Left hindlimb (tissue), 1 donor: ENCODE measurements at places on chromosomes 2 and 18.

DNA sequence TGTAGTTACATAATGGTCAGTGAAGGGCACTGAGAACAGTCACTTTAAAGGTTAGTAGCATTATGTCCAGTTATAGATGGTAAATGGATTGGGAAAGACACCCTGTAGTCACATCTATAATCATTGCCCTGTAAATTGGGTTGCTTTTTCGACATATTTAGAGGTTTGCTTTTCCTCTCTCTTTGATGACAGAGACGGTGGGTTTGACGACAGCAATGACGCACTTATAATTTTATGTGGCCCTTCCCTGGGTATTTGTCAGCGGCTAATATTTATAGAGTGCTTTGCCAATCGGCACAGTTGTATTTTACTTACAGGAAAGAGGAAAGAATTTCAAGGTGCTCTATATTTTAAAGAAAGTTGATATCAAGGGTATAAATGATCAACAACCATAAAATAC, 2.8 kb downstream of the CPS1 start:
- no peak for DNase-seq

- no peak for DNase-seq
Observed at GRCh38 chr2:30445266-30445821, 1.7 kb upstream of the LCLAT1 start.

DNA sequence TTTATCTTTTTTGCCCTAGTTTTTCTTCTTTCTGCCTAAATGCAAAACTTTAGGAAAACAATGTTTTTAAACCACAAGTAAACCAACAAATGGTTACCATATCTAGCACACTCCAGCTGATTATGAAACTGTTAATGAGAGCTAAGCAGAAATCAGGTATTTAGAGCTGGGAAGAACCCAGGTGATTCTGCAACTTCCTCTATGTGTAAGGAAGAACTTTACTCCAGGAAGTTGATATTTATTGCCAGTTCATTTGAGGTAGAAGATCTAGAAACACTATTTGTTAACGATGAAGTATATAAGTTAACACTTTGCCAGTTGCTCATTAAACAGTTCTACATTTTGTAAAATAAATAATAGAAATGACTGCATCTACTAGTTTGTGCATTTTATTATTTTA, 409.7 kb downstream of the XIRP2 start:
- no peak for DNase-seq

DNA sequence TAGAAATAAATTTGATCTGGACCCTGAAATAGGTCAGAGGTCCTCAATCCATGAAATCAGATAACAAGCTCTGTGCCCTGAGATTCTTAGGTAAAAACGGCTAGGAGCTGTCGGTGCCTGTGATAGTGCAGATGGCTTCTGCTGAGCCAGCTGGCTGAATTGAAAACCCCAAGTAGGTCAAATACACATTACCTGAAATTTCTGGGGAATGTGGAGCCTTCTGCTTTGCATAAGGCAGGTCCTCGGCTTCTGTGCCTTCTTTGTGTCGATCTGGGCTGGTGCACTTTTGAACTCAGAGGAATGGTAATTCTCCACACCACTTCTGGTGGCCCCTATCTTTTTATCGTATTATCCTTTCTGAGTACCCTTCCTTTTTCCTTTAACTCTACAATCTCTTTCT, 66.6 kb downstream of the CNTNAP5 start:
- DNase-seq: no peak

GRCh38 chr18:45863469-45863868, 38.0 kb downstream of the SIGLEC15 start:
- no peak for DNase-seq

DNA sequence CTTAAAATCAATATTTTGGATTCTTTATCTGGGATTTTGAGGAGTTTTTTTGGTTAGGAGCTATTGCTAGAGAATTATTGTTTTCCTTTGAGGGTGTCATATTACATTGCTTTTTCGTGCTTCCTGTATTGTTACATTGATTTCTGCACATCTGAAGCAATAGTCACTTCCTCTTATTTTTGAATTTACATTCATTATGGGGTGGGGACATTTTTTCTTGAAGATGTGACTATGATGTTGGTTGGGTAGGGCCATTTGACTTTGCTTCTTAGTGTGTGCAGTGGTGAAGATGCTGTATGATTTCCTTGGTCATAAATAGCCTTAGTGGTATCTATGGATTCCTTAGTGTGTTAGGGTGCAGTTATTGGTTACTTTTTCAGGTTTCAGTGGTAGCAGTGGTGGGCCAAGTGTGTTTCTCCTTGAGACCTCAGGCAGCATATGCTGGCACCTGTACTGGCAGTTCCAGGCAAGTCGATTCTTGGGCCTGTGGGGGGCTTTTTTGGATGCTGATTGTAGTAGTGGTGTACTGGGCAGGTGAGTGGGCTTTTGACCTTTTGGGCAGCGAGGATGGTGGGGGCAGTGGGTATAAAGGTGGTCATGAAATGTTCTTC, 61.8 kb downstream of the ARHGAP25 start:
- no peak for DNase-seq

- DNase-seq: no peak
Observed at GRCh38 chr2:132651115-132652045, 18.6 kb downstream of the LYPD1 start.

- no peak for DNase-seq
Observed at GRCh38 chr2:237425320-237425719, 11.4 kb upstream of the COL6A3 start.

DNA sequence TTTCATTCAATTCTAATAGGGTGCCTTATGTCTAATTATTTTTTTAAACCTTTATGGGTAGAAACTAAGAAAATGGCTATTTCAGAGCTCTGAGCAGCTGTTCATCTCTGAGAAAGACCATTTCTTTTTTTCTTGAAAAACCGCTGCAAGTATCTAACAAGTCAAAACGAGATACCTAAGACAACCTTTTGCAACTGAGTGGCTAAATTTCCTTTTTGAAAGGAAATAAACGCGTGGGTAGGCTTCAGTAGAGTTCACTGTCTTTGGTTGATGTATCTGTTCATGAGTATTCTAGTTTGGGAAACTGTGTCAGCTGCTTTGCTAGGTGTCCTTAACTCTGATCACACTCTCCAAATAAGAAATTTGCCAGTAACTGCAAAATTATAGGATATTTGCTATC, 104.3 kb upstream of the LINC00305 start:
- DNase-seq: no peak

DNA sequence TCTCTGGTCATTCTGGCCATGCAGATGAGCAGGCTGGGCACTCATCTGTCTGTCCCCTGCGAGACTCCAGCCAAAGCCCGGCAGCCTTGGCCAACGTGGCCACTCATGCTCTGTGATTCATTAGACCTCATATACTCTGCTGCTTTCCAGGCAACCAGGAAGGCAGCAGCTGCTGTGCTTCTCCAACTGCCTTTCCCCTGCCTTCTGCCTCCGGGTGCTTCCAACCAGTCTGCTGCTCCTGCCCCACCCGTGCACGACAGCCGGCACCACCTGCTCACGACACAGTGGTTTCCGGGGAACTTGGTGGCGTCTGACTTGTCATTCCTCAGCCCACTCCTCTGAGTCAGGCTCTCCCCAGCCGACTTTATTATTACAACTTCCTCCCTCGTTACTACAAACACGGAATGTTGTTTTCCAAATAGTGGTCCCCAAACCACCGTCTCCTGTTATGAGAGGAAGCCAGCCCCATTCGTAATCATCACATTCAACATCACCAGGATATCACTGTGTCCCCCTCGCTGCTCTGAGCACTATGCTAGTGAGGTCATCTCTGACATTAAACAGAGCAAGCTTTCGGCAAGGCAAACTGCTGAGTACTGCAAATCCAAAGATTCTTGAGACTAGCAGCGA, 392.4 kb downstream of the ALK start:
- peak; percentile 84 for DNase-seq

- no peak for DNase-seq
Observed at GRCh38 chr2:43220760-43221123, 5.7 kb downstream of the ZFP36L2 start.

DNA sequence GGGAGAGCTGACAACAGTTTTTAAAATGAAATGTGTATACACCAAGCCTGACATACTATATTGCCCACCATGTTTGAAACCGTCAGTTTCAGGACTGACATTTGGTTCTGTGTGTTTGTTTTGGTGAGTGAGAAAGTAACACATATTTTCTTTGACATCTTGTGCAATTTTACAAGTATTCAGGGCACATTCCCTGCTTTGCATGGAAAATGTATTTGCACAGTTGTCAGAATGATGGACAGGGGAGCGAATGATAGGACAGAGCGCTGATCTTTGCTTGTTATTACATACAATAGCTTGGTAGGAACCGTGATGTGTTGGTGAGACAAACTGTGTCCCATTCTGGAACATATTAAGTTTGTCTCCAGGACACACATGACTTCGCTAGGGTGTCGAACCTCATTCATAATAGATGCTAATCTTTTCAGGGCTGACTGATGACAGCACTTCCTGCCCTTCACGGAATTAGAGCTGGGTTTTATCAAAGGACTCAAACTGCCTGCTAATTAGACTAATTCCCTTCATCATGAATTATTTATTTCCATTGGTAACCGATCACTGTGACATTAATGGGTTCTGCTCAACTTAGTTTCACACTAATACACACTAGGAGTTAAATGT, 158.5 kb downstream of the CDCA7 start:
- DNase-seq: no peak

- DNase-seq: no peak
Observed at GRCh38 chr2:121748202-121748601, 7.2 kb upstream of the TSN start.

DNA sequence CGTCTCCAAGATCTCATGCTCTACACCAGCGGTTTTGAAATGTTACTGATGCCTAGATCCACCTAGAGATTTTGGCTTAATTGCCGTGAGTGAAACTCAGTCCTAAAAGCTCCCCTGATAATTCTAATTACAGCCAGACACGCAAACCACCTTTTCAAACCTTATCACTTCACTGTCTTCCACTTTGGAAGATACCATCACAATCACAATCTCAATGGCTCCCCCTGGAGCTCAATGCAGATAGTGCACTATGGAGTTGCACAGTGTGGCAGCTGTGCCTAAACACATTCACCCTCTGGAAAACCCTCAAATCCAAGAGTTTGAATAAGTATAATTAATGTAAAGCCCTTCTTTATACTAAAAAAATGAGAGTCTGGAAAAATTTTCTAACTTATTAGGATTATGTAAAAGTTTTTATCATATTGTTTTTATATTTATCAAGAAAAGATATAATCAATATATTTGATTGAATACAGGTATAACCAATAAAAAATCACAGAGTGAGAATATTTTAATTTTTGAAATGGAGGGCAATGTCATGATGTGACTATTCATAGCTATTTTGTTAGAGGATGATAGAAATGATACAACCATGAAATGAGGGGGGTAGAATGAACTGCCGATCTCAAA, 102.9 kb upstream of the SLC8A1 start:
- DNase-seq: peak; percentile 44

- no peak for DNase-seq
Observed at GRCh38 chr2:225457482-225457881, 58.0 kb downstream of the NYAP2 start.
